ENCODE measurements at places on chromosomes 4 and X. TPM values are rescaled to one million over a fixed set of nuclear protein-coding genes. Genes with fewer than 3 reads are reported as not detected.

Gene PLS3
- not detected for total RNA-seq

Gene TMEM35A
- total RNA-seq, result not detected

Gene TMSB15B
- total RNA-seq, result 5.4 TPM

Gene ERCC6L
- total RNA-seq, result 0.28 TPM

Gene TEC
- total RNA-seq, result 4.0 TPM

Gene RBM47
- total RNA-seq, result 2.0 TPM

DNA sequence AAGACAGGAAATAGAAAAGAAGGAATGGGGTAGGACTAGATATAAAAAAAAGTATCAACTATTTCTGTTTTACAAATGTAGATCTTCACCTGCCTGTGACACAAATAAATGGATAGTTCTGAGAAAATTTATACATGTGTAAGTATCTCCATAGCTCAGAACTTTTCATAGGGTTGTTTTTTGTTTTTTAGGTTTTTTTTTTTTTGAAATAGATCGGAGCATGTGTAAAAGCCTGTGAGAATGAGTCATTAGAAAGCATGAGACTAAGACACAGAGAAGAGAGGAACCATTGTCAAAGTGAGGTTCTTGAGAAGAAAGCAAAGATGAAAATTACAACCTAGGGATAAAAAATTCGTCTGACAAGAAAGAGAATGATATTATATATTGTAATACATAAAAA lies 481.6 kb downstream of the PABPC4L start:
- H3K4me1 ChIP-seq, result no peaks in the 10 kb centered on the region
- no peak overlapping the region for H3K4me3 ChIP-seq
- no peaks in the 10 kb centered on the region for H3K27me3 ChIP-seq
- no peaks in the 10 kb centered on the region for H3K36me3 ChIP-seq
- DNase-seq, result no peak
- H3K27ac ChIP-seq, result no peak overlapping the region

- peaks cover 63% of the 10 kb centered on the region for H3K36me3 ChIP-seq
- H3K4me1 ChIP-seq, result peaks cover 36% of the 10 kb centered on the region
These were observed 50.6 kb downstream of the JADE1 start for GRCh38 chr4:128859887-128860677.

DNA sequence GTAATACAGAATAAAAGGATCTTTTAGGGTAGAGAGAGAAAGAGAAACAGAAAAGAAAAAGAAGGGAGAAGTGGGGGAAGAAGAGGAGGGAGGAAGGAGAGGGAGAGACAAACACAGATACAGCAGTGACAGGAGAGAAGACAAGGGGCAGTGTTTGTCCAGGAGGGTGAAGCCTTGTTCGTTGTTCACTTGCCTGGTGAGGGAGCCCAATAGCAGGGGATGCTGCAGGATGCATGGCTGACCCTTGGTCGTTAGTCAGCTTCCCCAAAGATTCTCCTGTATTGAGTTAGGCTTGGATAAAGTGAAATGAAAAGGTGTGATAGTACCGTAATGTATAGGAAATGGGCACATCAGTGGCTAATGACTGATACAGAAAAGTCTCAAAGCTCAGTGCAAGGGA lies 403.7 kb downstream of the IL15 start:
- no peaks in the 10 kb centered on the region for H3K27me3 ChIP-seq
- H3K27ac ChIP-seq, result no peak overlapping the region
- no peaks in the 10 kb centered on the region for H3K36me3 ChIP-seq
- no peaks in the 10 kb centered on the region for H3K4me1 ChIP-seq

GRCh38 chr4:178448372-178449035 lies 1006.3 kb upstream of the AGA start:
- H3K36me3 ChIP-seq, result no peaks in the 10 kb centered on the region
- no peaks in the 10 kb centered on the region for H3K4me1 ChIP-seq
- no peak overlapping the region for H3K27ac ChIP-seq
- no peak for DNase-seq
- no peaks in the 10 kb centered on the region for H3K27me3 ChIP-seq

DNA sequence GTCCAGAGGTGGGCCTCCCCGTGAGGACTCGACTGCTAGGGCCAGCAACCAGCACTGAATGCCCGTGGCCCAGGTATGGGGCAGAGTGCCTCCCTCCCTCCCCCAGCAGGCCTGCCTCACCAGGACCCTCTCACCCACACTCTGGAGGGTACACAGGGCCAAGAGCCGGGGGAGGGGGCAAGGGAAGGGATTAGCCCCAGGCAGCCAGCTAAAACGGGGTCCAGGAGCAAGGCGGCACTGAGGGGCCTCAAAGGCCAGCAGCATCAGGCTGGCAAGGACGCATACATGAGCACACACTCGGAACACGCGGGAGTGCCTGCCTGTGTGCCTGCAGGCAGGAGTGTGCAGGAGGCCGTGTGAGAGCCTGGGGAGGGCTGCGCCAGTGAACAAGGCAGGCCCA lies 18.3 kb upstream of the DUSP9 start:
- H3K36me3 ChIP-seq, result no peaks in the 10 kb centered on the region
- DNase-seq, result no peak
- H3K27ac ChIP-seq, result no peak overlapping the region
- no peaks in the 10 kb centered on the region for H3K27me3 ChIP-seq
- H3K4me3 ChIP-seq, result no peak overlapping the region

GRCh38 chr4:153523164-153523796 lies 57.1 kb downstream of the TMEM131L start:
- no peak overlapping the region for H3K4me3 ChIP-seq
- H3K36me3 ChIP-seq, result peaks cover under 1% of the 10 kb centered on the region
- H3K4me1 ChIP-seq, result peaks cover 84% of the 10 kb centered on the region
- no peaks in the 10 kb centered on the region for H3K27me3 ChIP-seq
- peak overlapping the region; percentile 73 for H3K27ac ChIP-seq

GRCh38 chr4:25368315-25368714 lies 8.7 kb upstream of the ANAPC4 start:
- no peaks in the 10 kb centered on the region for H3K4me1 ChIP-seq
- peaks cover 21% of the 10 kb centered on the region for H3K36me3 ChIP-seq
- H3K4me3 ChIP-seq, result no peak overlapping the region
- H3K27ac ChIP-seq, result no peak overlapping the region
- no peak for DNase-seq
- H3K27me3 ChIP-seq, result no peaks in the 10 kb centered on the region

GRCh38 chrX:101676571-101676970 lies 16.9 kb upstream of the ARMCX2 start:
- no peak overlapping the region for H3K27ac ChIP-seq
- no peaks in the 10 kb centered on the region for H3K36me3 ChIP-seq
- H3K4me1 ChIP-seq, result no peaks in the 10 kb centered on the region
- DNase-seq, result no peak

- no peaks in the 10 kb centered on the region for H3K36me3 ChIP-seq
- H3K27ac ChIP-seq, result no peak overlapping the region
- no peak overlapping the region for H3K4me3 ChIP-seq
- no peaks in the 10 kb centered on the region for H3K4me1 ChIP-seq
- no peak for DNase-seq
These were observed 741.3 kb downstream of the PCDH7 start for GRCh38 chr4:31461421-31461820.

DNA sequence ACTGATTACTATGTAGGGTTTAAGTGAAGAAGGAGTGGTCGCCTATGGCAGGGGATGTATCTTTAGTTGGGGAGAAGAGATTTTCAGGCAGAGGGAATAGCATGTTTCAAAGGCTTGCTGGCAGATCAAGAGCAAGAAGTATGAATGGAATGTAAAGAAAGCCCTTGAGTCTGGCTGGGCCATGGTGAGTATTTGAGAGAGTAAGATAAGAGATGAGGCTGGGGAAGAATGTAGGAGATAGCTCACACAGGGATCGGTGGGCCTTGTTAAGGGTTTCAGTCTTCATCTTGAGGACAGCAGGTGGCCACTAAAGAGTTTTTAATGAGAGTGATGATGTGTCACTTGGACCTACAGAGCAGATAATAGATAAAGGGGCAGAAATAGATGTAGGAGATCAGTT lies 319.1 kb upstream of the RPS6KA3 start:
- H3K27me3 ChIP-seq, result no peaks in the 10 kb centered on the region
- no peaks in the 10 kb centered on the region for H3K4me1 ChIP-seq
- no peak overlapping the region for H3K4me3 ChIP-seq
- DNase-seq, result no peak

DNA sequence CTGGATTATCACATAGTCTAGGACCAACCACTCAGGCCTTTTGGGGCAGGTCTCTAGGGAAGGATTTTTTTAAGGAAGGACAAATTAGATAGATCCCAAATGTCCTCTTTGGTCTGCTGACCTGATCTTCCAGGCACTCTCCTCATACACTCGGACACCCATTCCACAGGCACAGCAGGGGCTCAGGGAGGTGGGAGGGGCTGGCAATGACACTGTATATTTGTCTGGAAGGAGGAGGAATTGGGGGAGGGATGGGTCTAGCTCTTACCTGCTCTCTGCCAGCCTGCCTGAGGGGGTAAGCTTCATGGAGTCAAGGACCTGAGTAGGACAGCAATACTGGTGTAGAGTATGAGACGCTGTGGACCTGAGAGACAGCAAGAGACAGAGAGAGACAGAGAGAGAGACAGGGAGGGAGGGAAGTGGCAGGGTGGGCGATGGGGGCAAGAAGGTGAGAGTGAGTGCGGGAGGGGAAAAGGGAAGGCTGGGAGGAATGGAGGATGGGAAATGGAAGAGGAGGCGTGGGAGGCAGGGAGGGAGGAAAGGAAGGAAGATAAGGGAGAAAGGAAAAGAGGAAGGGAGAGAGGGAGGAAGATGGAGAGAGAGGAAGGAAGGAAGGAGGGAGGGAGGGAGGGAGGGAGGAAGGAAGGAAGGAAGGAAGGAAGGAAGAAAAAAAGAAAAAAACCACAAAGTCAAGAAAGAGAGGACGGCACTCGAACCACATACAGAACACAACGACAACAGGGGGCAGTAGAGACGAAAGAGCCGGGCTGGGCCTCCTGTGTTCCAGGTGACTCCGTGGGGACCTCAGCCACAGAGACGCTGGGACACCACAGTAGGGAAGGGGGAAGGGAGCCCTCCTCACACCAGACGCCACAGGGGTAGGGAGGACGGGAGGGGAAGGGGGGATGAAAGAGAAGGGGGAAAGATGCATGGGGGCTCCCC lies 1.8 kb downstream of the IQSEC2 start:
- H3K27me3 ChIP-seq, result no peaks in the 10 kb centered on the region
- no peak for DNase-seq
- H3K36me3 ChIP-seq, result no peaks in the 10 kb centered on the region
- peaks cover 13% of the 10 kb centered on the region for H3K4me1 ChIP-seq

All from natural killer cell (primary cell).